ENCODE measurements at places on chromosomes 1 and 21. TPM values are rescaled to one million over a fixed set of nuclear protein-coding genes. Genes with fewer than 3 reads are reported as not detected.

Gene BTBD8
- 0.70 TPM for total RNA-seq

Gene DPT
- not detected for total RNA-seq

Gene IVL
- total RNA-seq: not detected

Gene PODN
- not detected for total RNA-seq

Gene LCE6A
- not detected for total RNA-seq

Gene KCNJ9
- total RNA-seq: not detected

Gene CHI3L1
- not detected for total RNA-seq

Gene MANEAL
- total RNA-seq: 25.4 TPM

Gene SLC2A5
- total RNA-seq: 0.50 TPM

Gene TMPRSS15
- total RNA-seq: not detected

Gene NEXN
- total RNA-seq: 6.1 TPM

Gene IFI6
- 13.7 TPM for total RNA-seq

Gene SPTA1
- total RNA-seq: not detected

Gene AKT3
- 22.1 TPM for total RNA-seq

Gene SELP
- total RNA-seq: not detected

Gene CD244
- total RNA-seq: not detected

Gene RAP1GAP
- 10.7 TPM for total RNA-seq

Gene OR10Z1
- total RNA-seq: not detected

Gene DRAM2
- total RNA-seq: 21.8 TPM

All from A549 treated with Hydrocortisone at 1 μM for 4 hours (cell line).